ENCODE measurements at places on chromosomes 1 and 21.

- DNase-seq, result no peak
Measured at GRCh38 chr1:218376722-218377121, 31.6 kb downstream of the TGFB2 start.

DNA sequence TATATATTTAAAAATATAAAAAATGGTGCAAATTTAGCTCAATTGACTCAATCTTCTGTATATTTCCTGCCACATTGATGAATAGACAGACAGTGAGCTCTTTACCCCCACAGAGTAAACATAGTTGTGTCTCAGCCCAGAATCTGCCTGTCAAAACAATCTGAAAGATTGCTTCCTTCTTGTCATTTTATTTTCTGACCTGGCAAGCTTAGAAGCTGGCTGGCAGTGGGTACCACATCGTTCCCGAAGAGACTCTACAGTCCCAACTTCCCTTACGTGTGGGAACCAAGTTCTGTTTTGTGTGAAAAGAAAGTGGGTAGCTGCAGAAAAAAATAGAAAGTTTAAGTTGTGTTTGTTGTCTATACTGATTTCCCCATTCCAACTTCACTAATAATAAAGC lies 629.3 kb upstream of the NEGR1 start:
- DNase-seq, result no peak

DNA sequence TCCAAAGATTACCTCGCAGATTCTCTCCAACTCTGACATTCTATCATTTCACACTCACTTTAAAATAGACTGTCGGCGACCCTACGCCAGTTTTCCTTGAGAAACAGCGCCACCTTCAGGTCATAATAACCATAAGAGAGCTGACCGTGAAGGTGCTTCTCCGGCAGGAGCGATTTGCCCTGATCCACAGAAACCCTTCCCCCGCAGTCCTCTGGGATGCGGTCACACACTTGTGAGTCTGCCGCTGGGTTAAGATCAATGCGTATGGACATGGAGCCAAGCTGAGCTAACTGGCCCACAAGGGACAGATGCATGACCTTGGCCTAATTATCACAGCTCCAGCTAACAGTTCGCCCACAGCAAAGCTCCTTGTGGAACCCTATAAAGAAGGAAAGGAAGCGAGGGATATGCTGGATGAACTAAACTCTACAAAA lies 32.8 kb upstream of the IFNAR2 start:
- peak; percentile 41 for DNase-seq

- DNase-seq, result no peak
Measured at GRCh38 chr1:248243204-248243603, 12.0 kb downstream of the OR2M4 start.

- DNase-seq, result no peak
Measured at GRCh38 chr1:202540448-202540847, 169.8 kb downstream of the SYT2 start.

- DNase-seq, result no peak
Measured at GRCh38 chr1:225767634-225768540, 9.7 kb upstream of the SRP9 start.

DNA sequence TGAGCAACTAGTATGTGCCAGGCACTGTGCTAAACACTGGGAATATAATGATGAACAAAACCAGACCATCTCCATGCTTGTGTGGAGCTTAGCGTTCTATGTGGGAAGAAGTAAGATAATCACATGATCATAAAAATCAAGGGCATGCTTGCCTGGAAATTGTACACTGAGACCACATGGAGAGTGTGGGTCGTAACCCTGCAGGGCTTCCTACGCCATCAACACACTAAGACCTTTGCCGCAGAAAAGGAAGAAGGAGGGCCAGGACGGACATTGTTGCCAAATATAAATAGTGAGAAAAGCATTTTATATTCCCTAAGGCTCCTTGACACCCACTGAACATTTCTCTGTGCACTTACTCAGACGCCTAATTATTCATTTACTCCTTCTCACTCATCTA lies 388.1 kb upstream of the VAMP3 start:
- no peak for DNase-seq

DNA sequence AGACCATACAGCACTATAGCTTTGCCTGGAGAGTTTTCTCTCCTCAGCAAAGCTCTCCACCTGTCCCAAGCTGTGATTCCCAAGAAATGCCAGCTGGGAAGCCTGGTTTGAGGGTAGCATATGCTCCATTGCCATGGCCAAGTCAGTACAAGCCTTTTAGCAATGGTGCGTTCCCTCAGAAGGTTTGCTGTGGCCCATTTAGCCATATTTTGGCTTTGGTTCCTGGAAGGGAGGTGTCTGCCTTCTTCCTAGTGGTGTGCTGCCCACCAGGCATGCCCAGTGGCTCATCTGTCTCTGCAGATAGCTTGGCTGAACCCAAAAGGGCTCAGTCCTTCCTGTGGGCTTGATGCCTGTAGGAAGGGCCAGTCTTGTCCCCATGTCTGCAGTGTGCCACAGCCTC lies 32.4 kb downstream of the GALNT2 start:
- no peak for DNase-seq

- DNase-seq, result no peak
Measured at GRCh38 chr1:165861911-165862310, 34.5 kb downstream of the UCK2 start.

GRCh38 chr1:204947338-204947737 lies 76.7 kb downstream of the NFASC start:
- no peak for DNase-seq

- no peak for DNase-seq
Measured at GRCh38 chr21:14569026-14569621, 23.0 kb upstream of the SAMSN1 start.

DNA sequence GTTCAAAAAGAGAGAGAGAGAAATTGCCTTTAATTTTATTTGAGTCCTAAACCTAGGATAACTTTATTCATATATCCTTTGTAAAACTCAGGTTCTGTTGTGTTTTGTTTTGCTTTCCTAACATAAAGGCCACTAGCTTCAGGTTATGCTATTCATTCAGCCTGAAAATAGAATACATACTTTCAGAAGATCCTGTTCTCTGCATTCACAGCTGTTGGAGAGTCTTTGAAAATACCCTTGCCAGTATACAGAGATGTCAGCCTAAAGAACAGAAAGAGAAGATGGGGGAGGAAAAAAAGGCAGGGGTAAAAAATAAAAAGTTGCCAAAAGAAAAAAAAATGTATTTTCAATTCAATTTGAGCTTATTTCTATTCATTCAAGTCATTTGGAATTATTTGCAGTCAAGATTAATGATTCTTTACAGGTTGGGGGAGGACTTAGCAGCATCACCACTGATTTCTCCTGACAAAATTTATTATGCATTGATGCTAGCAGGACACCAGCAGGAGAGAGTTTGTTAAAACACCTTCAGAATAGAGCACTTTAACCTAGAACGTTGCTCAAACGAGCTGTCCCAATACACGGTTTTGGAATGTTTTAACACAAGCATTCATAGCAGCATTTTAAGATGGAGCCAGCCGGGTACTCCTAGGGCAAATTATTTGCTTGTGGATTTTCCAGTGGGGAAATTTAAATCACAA lies 318.5 kb downstream of the NTNG1 start:
- DNase-seq, result no peak

GRCh38 chr21:33901412-33902288 lies 14.0 kb downstream of the ATP5PO start:
- DNase-seq, result no peak

DNA sequence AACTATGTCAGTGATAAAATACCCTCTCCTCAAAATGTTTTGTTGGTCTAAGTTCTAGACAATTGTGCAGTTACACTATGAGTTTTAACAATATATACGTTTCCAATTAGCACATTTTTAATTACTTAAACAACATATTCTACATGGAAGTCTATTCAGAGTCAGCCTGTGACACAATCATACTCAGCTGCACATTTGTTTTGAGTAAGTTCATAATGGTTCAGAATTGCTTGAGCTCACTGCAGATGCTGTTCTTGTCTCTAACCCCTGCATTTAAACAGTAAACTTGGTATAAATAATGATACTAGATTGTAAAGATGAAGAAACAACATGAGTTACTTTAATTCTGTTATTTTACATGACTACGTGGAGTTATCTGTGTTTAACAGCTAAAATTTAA lies 30.6 kb downstream of the CDKN2C start:
- no peak for DNase-seq

DNA sequence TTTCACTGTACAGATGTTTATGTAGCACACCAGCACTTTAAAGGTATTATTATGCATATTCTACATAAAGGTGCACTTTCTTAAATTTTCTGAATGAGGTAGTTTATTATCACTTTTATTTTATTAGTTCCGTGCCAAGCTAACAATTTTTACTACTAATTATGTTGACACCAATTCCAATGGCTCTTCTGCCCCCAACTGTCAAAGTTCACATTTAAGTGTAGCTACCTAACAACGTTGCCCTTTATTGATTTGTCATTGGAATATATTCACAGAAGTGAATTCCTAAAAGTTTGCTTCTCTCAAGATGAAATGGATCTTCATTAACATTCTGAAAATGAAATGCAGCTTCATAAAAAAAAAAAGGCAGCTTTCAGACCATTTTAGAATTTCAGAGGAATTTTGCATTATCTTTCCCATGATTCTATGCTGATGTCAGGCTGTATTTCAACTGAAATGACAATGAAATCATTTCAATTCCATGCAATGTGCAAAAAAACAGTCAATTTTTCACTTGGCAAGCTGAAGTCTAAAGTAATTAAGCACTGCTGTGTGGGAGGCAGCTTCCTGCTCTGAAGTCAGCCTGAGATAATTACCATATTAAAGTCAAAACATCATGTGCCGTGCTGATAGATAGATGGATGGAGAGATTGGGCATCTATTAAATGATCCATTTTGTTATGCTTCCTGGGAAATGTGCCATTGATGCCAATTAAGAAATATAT lies 229.2 kb downstream of the TTLL7 start:
- no peak for DNase-seq
